ENCODE measurements at places on chromosomes 13 and 19.

DNA sequence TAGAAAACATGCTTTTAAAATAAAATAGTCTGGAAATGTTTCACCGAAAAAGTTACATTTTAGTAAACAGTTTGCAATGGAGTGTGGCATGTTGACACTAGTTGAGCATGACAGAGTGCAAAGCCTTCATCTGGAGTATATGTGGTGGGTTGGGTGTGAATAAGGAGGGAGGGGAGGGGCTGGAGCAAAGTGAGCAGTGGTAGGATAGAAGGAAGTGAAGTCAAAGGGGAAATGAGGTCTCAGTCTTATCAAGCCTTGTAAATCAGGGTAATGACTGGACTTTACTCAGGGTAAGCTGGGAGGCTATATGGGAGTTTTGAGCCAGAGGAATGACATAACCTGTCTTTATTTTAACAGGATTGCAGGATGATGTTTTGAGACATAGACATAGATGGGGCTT is 222.8 kb downstream of the PCDH20 start:
- no peaks in the 10 kb centered on the region for H3K27me3 ChIP-seq
- no peaks in the 10 kb centered on the region for H3K36me3 ChIP-seq
- H3K27ac ChIP-seq = no peak overlapping the region
- no peaks in the 10 kb centered on the region for H3K4me1 ChIP-seq

GRCh38 chr13:95251641-95252040 is 49.6 kb downstream of the ABCC4 start:
- no peak overlapping the region for H3K27ac ChIP-seq
- no peak overlapping the region for H3K4me3 ChIP-seq
- no peaks in the 10 kb centered on the region for H3K27me3 ChIP-seq
- no peaks in the 10 kb centered on the region for H3K4me1 ChIP-seq

GRCh38 chr13:51665456-51665855 is 81.2 kb downstream of the WDFY2 start:
- no peaks in the 10 kb centered on the region for H3K36me3 ChIP-seq
- H3K27me3 ChIP-seq = no peaks in the 10 kb centered on the region
- no peak overlapping the region for H3K4me3 ChIP-seq
- peaks cover 12% of the 10 kb centered on the region for H3K4me1 ChIP-seq

DNA sequence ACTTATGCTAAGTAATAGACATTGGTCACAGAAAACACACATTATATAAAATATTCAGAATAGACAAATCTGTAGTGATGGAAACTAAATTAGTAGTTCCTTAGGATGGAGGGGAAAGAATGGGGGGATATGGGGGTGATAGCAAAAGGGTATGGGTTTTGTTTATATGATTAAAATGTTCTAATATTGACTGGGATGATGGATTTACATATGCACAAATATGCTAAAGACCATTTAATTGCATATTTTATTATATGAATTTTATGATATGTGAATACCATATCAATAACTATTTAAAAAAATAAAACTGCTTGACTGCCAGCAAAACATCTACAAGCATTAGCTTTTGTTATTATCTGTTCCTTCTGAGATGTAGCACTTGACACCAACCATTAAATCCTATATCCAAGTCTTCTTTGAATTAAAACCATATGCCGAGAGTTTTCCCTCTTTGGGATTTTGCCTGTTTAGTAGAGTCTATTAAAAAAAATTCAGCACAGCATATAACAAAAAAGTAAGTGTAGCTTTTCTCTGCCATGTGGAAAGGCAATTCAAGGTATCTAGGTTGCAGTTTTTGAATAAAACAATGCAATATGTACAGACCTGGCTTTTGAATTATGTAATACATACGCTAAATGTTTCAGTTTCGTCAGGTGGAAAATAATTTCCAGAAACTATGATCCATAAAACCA is 2584.1 kb upstream of the PCDH20 start:
- H3K27ac ChIP-seq = no peak overlapping the region
- DNase-seq = no peak
- H3K4me3 ChIP-seq = no peak overlapping the region
- H3K4me1 ChIP-seq = no peaks in the 10 kb centered on the region
- H3K36me3 ChIP-seq = no peaks in the 10 kb centered on the region

DNA sequence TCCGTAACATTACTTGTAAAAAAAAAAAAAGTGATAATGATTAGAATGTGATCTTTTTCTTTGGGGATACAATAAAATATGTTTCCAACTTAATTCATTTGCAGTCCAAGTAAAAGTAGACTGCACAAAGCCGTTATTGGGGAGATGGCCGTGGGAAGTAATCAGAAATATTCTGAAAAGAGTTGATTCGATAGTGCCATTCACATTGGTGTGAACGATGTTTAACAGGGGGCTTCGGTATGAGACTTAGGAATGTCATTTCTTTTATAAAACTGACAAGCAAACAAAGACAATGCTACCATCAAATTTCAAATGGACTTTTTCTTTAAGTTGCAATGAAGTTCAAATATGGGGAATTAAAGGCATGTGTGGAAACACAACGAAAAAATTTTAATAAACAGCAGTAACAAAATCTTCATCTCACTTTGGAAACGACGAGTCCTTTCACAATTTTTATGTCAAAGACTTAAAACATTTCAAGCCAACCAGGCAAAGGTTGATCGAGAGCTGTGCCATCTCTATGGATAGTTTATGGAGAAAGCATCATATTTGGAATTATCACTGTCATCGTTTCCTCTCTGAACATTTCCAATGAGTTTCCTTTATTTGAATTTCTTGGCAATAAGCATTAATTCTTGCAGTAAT is 1.7 kb upstream of the ZIC5 start:
- no peak for DNase-seq
- peak overlapping the region; percentile 63 for H3K4me3 ChIP-seq
- peaks cover 56% of the 10 kb centered on the region for H3K27me3 ChIP-seq
- no peaks in the 10 kb centered on the region for H3K36me3 ChIP-seq
- peaks cover 53% of the 10 kb centered on the region for H3K4me1 ChIP-seq

- no peak for DNase-seq
- H3K36me3 ChIP-seq = no peaks in the 10 kb centered on the region
- no peaks in the 10 kb centered on the region for H3K4me1 ChIP-seq
- no peaks in the 10 kb centered on the region for H3K27me3 ChIP-seq
- H3K4me3 ChIP-seq = no peak overlapping the region
Observed at GRCh38 chr13:109804654-109805053, 18.3 kb upstream of the IRS2 start.

DNA sequence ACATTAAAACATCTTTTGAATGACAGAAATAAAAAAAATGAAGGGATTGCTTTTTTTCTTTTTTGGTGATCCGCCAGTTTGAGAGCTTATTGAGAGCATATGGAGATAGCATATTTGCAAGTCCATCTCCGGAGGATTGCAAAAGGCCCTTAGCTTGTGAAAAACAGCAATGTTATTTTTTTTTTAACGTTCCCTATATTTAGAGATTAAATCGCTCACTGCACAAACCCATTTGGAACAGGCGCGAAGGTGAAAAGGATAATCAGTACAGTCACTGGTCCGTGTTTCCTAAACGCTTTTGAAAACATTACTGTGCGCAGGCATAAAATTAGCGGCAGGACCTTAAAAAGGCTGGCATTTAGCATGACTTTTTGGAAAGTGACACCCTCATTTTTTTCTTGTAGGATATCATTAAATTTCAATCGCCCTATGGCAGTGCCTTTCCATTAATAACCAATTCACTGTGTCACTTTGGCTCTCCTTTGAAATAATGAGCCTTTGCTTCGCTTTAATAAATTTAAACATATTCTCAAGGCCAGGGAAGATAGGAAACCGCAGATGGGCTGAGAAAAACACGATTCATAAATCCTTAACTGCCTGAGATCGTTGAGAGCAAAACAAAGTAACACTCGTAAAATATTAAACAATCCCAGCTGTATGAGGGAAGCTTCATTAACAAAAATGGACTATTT is 342.2 kb downstream of the DACH1 start:
- no peaks in the 10 kb centered on the region for H3K27me3 ChIP-seq
- H3K27ac ChIP-seq = no peak overlapping the region
- no peaks in the 10 kb centered on the region for H3K36me3 ChIP-seq

DNA sequence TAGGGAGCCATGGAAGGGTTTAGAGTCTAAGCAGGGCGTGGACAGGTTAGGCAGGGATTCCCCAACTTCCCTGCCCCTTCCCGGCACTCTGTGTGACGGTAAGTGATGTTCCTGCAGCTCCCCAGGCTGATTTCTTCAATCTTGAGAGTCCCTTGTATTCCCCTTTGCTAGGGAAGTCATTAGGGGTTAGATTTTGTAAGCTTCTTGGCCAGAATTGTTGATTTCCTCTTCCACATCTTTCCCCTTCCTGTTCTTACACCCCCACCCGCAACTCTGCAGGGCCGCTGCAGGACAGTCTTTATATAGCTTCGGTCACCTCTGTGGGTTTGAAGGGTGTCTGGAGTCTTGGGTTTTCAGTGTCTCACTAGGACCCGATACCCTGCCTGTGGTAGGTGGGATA is 10.6 kb upstream of the ADGRE1 start:
- H3K36me3 ChIP-seq = no peaks in the 10 kb centered on the region
- no peak overlapping the region for H3K4me3 ChIP-seq
- no peak overlapping the region for H3K27ac ChIP-seq
- DNase-seq = no peak
- no peaks in the 10 kb centered on the region for H3K27me3 ChIP-seq

DNA sequence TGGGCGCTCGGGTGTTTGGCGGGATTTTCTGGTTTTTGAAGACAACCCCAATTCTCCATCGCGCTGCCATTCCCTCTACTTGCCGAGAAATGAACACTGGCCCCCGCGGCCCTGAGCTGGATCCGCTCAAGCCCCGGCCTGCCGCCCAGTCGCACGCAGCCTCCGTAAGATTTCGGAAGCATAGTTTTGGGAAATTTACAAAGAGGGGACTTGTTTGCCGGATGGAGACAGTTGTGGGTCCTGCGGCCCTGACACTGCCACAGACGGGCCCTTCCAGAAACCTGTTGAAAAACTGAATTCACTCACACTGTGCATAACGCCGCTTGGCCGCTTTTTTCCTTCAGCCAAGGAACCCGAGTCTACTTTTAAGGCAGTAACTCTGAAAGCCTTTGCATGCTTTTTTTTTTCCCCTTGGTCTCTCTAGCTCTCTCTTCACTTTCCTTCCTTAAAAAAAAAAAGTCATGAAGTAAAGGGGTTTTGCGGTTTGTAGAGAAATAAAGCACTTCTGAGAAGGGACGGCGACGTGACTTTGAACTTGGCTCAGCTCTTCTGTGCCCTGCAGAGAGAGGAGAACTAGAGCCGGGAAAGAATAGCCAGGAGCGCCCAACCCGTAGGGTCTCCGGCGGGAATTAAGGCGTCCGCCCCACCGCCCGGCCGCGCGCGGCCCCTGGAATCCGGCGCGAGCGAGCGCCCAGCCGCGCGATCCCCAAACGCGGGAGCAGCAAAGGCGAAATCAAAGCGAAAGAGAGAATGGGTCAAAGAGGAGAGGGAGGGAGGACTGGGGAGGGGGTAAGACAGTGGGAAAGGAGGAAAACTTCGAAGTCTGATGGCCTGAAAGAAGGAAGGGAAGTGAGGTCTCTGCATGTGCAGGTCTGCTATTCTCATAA is 3.4 kb upstream of the ZIC2 start:
- DNase-seq = peak; percentile 82
- peaks cover 44% of the 10 kb centered on the region for H3K4me1 ChIP-seq
- peaks cover 59% of the 10 kb centered on the region for H3K27me3 ChIP-seq
- H3K4me3 ChIP-seq = peak overlapping the region; percentile 89

- peak overlapping the region; percentile 86 for H3K4me3 ChIP-seq
- DNase-seq = peak; percentile 51
- no peaks in the 10 kb centered on the region for H3K36me3 ChIP-seq
- H3K4me1 ChIP-seq = peaks cover 16% of the 10 kb centered on the region
Observed at GRCh38 chr13:110616103-110617101, 1.1 kb downstream of the NAXD start.

DNA sequence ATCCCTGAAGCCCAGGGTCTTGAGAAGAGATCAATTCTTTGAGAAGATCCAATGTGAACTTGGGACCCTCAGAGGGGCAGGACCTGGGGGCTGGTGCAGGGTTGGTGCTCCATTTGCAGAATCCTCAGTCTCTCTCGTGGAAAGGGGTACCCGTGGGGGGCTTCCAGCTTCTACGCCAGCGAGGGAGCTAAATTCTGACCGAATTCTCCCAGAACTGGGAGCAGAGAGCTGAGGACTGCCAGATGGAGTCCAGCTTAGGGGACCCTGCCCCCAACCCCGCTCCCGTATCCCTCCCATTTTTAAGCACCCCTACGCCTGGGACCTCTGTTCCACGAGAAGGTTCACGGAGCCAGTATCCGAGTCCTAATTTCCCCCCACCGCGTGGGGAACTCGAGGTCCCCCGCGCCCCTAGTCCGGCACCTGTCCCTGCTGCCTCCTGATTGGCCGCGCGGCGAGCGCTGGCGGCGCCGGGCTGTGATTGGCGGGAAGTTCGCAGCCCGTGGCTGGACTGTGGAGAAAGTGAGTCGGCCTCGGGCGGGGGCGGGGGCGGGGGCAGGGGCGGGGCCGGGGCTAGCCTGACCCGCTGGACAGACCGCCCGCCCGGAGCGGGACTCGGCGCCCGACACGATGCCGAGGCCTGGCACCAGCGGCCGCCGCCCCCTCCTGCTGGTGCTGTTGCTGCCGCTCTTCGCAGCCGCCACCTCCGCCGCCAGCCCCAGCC is 4.4 kb upstream of the LTBP4 start:
- no peak overlapping the region for H3K27ac ChIP-seq
- H3K4me3 ChIP-seq = peak overlapping the region; percentile 61
- H3K4me1 ChIP-seq = peaks cover 39% of the 10 kb centered on the region
- DNase-seq = peak; percentile 80

- H3K4me3 ChIP-seq = no peak overlapping the region
- no peaks in the 10 kb centered on the region for H3K4me1 ChIP-seq
- DNase-seq = no peak
- H3K27ac ChIP-seq = no peak overlapping the region
Observed at GRCh38 chr13:39269411-39269810, 231.2 kb downstream of the NHLRC3 start.
